NCI-H524 (cell line): ENCODE measurements at places on chromosomes 12 and 14.

- peak; percentile 30 for DNase-seq
Measured at GRCh38 chr12:85866986-85867776, 6.9 kb upstream of the NTS start.

DNA sequence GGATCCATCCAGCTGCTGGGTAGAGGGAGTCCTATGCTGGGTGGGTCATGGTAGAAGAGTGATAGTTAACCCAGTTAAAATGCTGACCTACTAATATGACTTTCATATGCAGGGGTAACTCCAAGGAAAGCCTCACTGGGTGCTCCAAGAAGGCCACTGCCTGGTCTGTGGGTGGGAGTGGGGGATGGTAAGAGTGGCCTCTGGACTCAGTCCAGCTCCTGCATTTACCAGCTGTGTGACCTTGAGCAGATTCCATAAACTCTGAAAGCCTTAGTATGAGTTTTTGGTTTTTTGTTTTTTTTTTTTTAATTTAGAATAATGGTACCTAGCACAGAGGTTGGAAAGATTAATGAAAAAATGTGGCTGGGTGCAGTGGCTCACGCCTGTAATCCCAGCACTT, 51.6 kb downstream of the ARF6 start:
- DNase-seq: no peak

DNA sequence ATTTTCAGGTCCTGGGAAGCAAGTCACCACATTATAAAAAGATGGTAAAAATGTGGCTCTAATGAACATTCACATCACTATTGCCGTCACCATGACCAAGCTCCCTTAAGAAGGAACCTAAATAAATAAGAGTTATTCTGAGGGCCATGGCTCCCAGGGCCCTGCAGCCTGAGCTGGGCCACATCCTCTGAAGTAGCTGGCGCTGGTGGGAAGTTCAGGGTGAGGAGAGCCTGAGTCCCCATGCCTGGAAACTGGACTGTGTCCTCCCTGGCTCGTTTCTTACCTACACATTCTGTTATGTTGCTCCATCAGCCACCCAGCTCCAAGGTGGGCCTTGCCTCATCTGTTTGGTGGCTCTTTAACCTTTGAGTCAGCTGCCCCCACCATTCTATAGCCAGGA, 42.5 kb downstream of the TSPAN11 start:
- DNase-seq: no peak

- DNase-seq: peak; percentile 67
Measured at GRCh38 chr12:67068761-67069450, 200.3 kb upstream of the CAND1 start.

- DNase-seq: no peak
Measured at GRCh38 chr12:58034712-58035111, 93.3 kb downstream of the ATP23 start.
